Endodermal cell (in vitro differentiated cells): ENCODE measurements at places on chromosomes 2 and 18. TPM values are rescaled to one million over a fixed set of nuclear protein-coding genes. Genes with fewer than 3 reads are reported as not detected.

DNA sequence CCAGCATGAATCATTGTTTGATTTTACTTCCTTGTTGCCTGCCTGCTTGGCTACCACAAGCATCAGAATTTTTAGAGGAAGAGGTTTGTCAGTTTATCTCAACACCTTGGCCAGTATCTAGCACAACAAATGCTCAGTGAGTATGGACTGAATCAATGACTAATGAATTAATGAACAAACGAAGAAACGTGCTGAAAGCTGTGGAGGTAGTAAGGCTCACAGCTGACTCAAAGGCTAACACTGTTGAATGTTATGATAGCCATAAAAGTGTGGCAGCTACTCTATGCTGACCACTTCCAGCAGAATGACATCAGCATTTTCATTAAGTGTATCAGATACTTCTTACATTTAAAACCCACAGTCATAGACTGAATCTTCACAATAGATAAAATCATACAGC lies 543.4 kb downstream of the IRS1 start:
- DNase-seq = no peak
- no peaks in the 10 kb centered on the region for H3K36me3 ChIP-seq

RUFY4 gene
- 0.35 TPM in 1 of 2 replicates, not detected in the other for total RNA-seq

NEU4 gene
- total RNA-seq = 1.1 to 2.6 TPM (median 1.2 TPM) in 3 replicates

CYP1B1 gene
- total RNA-seq = 6.3 to 9.4 TPM (median 9.4 TPM) in 3 replicates

MAPRE2 gene
- 16.0 and 16.5 TPM in 2 replicates for total RNA-seq
